ENCODE measurements at places on chromosomes 6 and 20. TPM values are rescaled to one million over a fixed set of nuclear protein-coding genes. Genes with fewer than 3 reads are reported as not detected.

GRCh38 chr20:10711903-10712451, 38.2 kb upstream of the JAG1 start:
- no peak for DNase-seq

DNA sequence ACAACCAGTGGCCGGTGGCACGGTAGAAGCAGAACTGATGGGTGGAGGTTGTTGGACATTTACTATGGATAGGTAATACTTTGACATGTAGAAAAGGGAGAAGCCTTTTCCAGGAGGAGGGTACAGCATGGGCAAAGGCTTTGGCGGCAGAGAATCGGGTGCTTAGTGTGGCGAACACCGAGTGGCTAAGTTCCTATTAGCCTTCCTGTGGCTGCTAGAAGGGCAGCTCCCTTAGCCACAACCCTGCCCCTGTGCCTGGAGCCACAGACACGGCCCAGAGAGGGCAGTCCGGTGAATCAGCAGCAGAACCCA, 37.9 kb upstream of the TGM2 start:
- DNase-seq, result peak; percentile 44

DNA sequence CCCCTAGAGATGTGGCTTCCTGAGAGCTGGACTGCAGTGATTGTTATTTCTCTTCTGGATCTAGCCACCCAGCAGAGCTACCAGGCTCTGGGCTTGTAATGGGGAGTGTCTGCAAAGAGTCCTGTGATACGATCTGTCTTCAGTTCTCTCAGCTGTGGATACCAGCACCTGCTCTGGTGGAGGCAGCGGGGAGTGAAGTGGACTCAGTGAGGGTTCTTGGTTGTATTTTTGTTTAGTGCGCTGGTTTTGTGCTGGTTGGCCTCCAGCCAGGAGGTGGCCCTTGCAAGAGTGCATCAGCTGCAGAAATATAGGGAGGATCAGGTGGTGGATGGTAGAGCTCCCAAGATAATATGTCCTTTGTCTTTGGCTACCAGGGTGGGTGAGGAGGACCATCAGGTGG, 33.7 kb downstream of the PAX1 start:
- no peak for DNase-seq

GRCh38 chr6:39197521-39197920, 31.8 kb downstream of the KCNK5 start:
- no peak for DNase-seq

DNA sequence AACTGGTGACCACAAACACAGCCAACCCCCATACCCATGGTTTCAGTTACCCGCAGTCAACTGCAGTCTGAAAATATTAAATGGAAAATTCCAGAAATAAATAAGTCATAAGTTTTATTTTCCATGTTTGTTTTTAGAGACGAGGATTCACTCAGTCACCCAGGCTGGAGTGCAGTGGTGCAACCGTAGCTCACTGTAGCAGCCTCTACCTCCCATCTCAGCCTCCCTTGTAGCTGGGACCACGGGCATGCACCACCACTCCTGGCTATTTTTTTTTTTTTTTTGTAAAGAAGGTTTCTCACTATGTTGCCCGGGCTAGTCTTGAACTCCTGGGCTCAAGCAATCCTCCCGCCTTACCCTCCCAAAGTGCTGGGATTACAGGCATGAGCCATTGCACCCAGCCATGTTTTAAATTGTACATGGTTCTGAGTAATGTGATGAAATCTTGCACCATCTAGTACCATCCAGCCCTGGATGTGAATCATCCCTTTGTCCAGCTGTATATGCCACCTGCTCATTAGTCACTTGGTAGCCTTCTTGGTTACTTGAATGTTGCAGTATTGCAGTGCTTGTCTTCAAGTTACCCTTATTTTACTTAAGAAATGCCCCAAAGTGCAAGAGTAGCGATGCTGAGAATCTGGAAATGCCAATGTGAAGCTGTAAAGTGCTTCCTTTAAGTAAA, 14.5 kb downstream of the CSNK2A1 start:
- DNase-seq, result no peak

- DNase-seq, result no peak
These were observed 41.1 kb upstream of the BMP6 start for GRCh38 chr6:7684843-7685242.

DNA sequence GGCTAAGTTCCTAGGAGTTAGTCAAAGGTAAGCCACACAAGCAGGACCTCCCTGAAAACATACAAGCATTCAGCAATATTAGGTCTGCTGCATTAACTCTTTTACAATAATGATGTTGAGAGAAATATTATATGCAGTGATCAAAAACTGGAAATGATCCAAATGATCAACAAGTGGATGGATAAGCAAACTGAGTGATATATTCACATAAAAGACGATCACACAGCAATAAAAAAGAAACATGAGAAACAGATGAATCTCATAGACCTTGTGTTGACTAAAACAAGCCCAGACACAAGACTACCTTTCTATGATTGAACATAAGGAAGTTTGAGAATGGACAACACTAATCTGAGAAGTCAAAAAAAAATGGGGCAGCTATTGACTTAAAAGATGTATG, 39.9 kb downstream of the LMBRD1 start:
- no peak for DNase-seq

DNA sequence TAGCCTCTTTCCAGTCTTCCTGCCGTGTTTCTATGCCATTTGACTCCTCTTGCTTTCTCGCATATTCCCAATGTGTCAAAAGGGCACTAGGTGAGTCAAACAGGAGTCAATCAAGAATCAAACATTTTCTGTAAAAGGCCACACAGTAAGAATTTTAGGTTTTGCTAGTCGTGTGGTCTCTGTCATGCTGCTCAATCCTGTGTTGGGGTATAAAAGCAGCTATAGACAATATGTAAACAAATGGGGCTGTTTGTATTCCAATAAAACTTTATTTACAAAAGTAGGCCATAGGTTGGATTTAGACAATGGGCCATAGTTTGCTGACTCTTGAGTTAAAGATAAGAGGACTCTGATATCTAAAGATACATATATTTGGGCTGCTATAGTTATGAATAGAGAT, 235.4 kb upstream of the BTBD3 start:
- no peak for DNase-seq

DUSP15 gene
- total RNA-seq, result not detected

HSPA1L gene
- total RNA-seq, result 4.1 TPM

FAXC gene
- total RNA-seq, result not detected

All from natural killer cell treated with Interleukin-12 subunit alpha and Interleukin-12 subunit beta and Interleukin-15 and Interleukin-18, amount 100 ng/mL, for 72 hours (primary cell).